ENCODE measurements at places on chromosomes 1 and 21. TPM values are rescaled to one million over a fixed set of nuclear protein-coding genes. Genes with fewer than 3 reads are reported as not detected.

- no peak for DNase-seq
Observed at GRCh38 chr1:70874063-70874462, 173.6 kb downstream of the PTGER3 start.

DNA sequence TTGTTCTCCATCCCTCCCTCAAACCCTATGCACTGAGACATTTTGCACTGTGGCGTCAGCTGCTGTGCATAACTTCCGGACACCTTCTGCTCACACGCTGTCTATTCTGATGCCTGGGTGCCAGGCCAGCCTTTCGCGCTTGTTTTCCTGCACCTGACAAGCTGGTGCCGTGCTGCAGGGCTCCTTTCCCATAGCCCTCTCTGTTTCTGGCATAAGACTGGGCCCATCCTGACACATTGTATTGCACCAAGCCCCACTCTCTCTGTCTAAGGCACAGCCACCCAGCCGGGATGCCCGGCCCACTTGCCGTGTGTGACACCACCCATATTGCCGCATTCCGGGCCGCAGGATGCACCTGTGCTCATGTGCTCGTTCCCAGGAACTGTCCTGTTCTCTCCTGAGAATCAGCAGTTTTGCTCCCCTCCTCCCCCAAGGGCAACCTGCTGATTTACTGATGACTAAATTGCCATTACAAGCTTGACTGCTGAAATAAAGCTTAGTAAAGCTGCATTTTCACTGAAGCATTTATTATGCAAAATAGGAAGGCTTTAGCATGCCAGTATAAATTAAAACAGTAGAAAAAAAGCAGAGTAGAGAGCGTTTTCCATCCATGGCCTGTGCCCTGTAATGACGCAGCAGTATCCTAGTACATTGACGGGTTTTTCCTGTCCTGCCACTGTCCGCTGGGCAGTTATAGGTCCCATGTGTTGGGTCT, 88.0 kb downstream of the CD247 start:
- peak; percentile 77 for DNase-seq

- DNase-seq = no peak
Observed at GRCh38 chr1:8970870-8971337, 25.2 kb downstream of the CA6 start.

DNA sequence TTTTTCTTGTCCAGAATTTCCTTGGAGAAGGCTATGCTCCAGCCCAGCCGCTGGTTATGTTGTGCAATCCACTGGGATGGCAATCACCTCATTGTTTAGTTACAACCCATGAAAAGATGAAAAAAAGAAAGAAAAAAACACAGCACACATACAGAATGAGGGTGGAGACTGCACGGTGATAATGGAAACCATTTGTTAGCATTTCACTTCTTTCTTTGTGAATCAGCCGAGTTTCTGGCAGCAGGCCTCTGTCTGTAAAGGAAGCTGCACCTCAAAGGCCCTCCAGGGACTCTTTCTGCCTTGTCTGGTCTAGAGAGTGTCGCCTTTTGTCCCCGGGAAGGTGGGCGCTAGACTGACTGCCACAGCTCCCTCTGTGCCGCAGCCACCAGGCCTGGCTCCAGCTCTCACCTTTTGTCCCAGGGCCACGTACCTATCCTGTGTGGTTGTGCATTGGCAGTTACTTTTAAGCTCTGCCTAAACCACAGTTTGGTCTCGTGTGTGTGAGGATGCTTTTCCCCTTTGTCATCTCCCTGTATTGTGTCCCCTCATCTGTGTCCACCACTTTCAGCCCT, 35.6 kb downstream of the NGF start:
- DNase-seq = no peak

GRCh38 chr1:44015206-44015605, 16.1 kb downstream of the SLC6A9 start:
- DNase-seq = no peak

DNA sequence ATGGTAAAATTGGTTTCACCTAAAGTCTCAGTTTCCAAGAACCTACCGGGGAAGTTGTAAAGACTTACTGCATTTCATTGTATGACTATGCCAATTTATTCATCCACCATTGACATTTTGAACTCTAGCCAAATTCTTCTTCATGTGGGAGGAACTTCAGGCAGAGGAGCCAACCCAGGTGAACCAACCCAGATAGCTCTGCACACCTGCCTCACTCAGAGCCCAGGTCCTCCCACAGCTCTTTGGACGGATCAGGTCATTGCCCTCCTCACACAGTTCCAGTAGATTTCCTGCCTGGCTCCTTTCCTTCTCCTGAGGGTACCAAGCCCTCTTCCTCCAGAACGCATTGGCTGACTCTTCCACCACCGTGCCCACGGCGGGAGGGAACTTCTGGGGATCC, 121.7 kb downstream of the DTL start:
- no peak for DNase-seq

- DNase-seq = no peak
Observed at GRCh38 chr1:57799490-57800115, 375.7 kb upstream of the DAB1 start.

DNA sequence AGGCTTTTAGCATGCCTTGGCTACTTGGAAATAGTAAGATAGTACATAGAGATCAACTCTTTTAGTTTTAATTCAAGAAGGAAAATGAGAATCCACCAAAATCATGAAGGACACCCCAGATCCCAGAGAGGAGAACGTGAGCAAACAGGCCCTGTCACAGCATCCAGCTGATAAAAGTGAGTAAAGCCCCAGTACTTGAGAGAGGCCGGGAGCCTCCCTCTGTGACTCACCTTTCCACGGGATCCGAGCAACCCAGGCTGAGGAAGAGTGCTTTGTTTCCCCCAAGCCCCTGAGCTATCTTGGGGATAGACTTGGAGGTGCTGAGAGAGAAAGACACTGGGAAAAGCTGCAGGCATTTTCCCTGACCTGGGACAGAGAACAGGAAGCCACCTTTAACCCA, 238.6 kb downstream of the DUSP10 start:
- DNase-seq = no peak

- DNase-seq = peak; percentile 87
Observed at GRCh38 chr1:157490467-157491165, 61.7 kb downstream of the FCRL5 start.

- DNase-seq = no peak
Observed at GRCh38 chr1:154419620-154420571, 14.8 kb downstream of the IL6R start.

GRCh38 chr1:20430355-20431175, 55.4 kb downstream of the CAMK2N1 start:
- DNase-seq = peak; percentile 88

- DNase-seq = no peak
Observed at GRCh38 chr1:66354311-66355201, 179.4 kb upstream of the SGIP1 start.

- DNase-seq = no peak
Observed at GRCh38 chr1:205933671-205934618, 9.3 kb downstream of the SLC26A9 start.

DNA sequence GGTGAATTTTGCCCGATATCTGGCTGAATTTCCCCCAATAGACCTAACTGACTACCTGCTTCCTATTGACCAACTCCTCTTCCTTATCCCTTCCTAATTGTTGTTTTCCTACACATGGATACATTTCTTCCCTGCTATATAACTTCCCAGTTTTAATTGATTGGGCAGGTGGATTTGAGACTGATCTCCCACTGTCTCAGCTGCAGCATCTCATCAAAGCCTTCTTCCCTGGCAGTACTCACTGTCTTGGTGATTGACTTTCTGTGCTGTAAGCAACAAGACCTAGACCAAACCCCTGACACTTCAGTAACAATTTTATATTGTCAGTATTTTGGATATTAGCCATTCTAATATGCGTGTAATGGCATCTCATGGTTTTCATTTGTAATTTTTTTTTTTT, 11.3 kb upstream of the PLA2G2A start:
- DNase-seq = no peak

- DNase-seq = no peak
Observed at GRCh38 chr1:155695072-155695471, 6.2 kb downstream of the DAP3 start.

- DNase-seq = no peak
Observed at GRCh38 chr21:26508903-26509302, 64.2 kb downstream of the CYYR1 start.

- peak; percentile 90 for DNase-seq
Observed at GRCh38 chr1:3796215-3797061, at the start of gene LRRC47. Gene LRRC47, minus strand, starts transcription at chr1:3796498. Its CDS starts 22 bp downstream, at chr1:3796476.

GRCh38 chr1:52970149-52970548, 43.1 kb downstream of the SCP2 start:
- peak; percentile 51 for DNase-seq

GRCh38 chr1:234296496-234296895, 76.8 kb upstream of the COA6 start:
- DNase-seq = no peak

DNA sequence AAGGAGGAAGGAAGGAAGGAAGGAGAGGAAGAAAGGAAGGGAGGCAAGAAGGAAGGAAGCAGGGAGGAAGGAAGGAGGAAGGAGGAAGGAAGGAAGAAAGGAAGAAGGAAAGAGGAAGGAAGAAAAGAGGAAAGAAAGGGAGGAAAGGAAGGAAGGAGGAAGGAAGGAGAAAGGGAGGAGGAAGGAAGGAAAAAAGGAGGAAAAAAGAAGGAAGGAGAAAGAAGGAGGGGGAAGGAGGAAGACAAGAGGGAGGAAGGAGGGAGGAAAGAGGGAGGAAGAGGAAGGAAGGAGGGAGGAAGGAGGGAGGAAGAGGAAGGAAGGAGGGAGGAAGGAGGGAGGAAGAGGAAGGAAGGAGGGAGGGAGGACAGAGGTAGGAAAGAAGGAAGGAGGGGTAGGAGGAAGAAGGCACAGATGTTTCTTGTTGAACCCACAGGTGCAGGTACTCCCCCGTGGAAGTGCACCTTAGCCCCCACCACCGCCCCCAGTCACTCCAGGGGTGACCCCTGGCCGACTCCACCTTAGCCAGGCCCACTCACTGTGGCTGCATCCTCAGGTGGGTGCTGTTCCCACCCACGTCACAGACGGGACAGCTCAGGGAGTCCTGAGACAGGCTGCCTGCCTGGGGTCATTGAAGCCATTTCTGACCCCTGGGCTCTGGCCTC, 57.9 kb upstream of the TTC34 start:
- DNase-seq = no peak

- no peak for DNase-seq
Observed at GRCh38 chr1:186925881-186926669, 97.3 kb downstream of the PLA2G4A start.

- DNase-seq = no peak
Observed at GRCh38 chr1:173297798-173298391, 90.8 kb upstream of the TNFSF4 start.

GRCh38 chr1:30727824-30728223, 4.4 kb upstream of the MATN1 start:
- no peak for DNase-seq

- peak; percentile 68 for DNase-seq
Observed at GRCh38 chr1:34164771-34165391, at the start of gene CSMD2. Gene CSMD2, minus strand, starts transcription at chr1:34165230. Its CDS starts 133 bp downstream, at chr1:34165097.

GRCh38 chr1:162230096-162230495, 146.6 kb downstream of the SPATA46 start:
- peak; percentile 85 for DNase-seq

GRCh38 chr1:46370214-46370633, 23.9 kb upstream of the FAAH start:
- DNase-seq = no peak

GRCh38 chr1:238690415-238690814, 696.0 kb upstream of the CHRM3 start:
- no peak for DNase-seq

- no peak for DNase-seq
Observed at GRCh38 chr1:215466361-215466760, 100.7 kb upstream of the KCTD3 start.

- DNase-seq = no peak
Observed at GRCh38 chr1:223114871-223115270, 28.2 kb downstream of the TLR5 start.

DNA sequence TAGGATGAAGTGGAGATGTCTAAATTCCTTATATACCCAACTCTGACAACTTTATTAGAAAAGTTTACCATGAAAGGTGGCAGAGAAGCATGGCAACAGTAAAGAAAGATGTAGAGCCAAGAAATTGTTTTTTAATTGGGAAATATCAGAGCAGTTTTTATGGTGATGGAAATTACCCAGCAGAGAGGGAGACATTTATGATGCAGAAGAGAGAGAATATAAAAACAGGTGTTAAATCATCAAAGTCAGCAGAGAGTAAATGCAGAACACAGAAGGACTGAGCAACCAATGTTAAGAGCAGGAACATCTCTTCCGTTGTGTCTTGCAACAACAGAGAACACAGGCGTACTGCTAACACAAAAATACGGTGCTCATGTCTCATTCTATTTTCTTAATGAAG, 28.2 kb downstream of the WARS2 start:
- no peak for DNase-seq

GRCh38 chr1:203684094-203684493, 57.5 kb downstream of the ATP2B4 start:
- DNase-seq = no peak

DNA sequence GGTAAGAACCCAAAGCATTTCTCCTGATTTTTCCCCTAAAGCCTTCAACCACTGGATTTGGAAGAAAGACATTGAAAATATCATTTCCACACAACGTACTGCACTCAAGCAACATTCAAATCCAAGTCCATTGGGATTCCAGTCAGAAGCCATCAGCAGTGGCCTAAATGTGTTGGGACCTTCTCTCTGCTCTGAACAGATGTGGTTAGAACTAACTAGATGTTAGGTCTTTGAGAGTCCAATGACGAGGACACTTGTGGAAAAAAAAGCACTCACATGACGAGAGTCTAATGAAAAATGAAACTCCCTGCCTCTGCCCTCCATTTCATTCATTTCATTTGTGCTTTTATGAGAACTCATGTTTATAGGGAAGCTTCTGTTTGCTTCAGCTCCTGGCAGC, 382.3 kb downstream of the SIPA1L2 start:
- DNase-seq = no peak

GRCh38 chr21:40797891-40798290, 49.1 kb downstream of the DSCAM start:
- DNase-seq = no peak

DNA sequence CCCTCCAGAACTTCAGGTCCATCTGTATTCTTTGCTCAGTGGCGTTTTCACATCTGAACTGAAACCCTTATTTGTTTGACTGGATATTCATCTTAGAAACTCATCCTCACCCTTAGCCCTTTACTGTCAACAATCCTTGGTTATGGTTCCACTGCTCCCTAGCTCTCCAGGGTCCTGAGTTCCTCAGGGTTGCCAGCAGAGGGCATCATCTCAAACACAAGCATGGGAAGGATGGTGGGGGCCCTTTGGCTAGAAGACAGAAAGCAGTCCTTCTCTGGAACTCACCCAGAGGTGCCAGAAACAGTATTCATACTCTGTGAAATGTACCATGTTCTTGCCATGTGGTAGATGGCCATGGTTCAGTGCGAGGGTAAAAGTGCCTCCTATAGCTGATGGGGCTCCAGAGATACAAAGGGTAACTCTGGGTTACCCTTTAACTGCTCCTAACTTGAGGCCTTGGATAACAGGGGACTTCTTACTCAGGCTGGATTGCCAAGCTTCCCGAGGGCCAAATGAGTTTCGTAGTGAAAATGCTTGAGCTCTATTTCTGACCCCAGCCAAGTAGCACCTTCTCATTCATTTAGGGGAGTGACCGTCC, 11.3 kb downstream of the NCSTN start:
- DNase-seq = no peak

The ATF6 gene
- 10.4 TPM for total RNA-seq

The PALMD gene
- not detected for total RNA-seq

The WNT2B gene
- 0.66 TPM for total RNA-seq

The S100A1 gene
- total RNA-seq = not detected

The FAM177B gene
- not detected for total RNA-seq

The RNU11 gene
- total RNA-seq = not detected

The PSMA5 gene
- total RNA-seq = 133 TPM

The LIPI gene
- not detected for total RNA-seq

The MATN1 gene
- total RNA-seq = not detected

The PROX1 gene
- 0.83 TPM for total RNA-seq

The ERG gene
- total RNA-seq = 0.11 TPM

The PPM1J gene
- 13.2 TPM for total RNA-seq

The EPHA8 gene
- total RNA-seq = 3.6 TPM

Data from H9 (cell line).